ENCODE measurements at places on chromosomes 6 and 20.

GRCh38 chr6:137697267-137697938 lies 169.7 kb upstream of the TNFAIP3 start:
- DNase-seq, result peak; percentile 36

GRCh38 chr6:69650703-69651102 lies 146.1 kb downstream of the LMBRD1 start:
- DNase-seq, result no peak

DNA sequence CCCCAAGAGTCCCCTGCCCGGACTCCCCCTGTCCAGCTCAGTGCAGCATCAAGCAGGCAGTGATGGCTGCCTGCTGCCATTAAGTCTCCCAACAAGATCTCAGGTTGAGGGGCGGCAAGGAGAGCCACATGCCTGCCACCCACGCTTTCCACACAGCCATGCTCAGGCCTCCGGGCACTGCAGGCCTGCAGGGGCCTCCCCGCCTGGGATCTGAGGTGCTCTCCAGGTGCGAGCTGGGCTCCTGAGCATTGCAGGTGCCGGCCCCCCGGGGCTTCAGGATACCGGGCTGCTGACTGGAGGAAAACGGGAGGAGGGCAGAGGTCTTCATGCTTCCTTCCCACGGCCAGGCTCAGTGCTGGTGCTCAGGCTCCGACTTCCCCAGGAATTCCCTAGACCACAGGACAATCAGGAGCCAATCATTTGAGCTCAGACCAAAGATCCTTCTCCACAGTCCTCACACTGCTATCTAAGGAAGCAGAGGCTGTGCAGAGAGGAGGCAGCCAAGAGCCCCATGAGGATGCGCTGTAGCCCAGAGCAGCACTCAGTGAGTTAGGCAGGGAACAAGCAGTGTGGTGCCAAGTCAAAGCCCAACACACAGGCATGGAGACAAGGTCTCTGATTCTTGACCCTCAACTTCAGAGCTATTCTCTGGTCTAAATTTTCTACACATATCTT lies 52.7 kb downstream of the PYGB start:
- no peak for DNase-seq

GRCh38 chr6:41055149-41055548 lies 2.1 kb downstream of the APOBEC2 start:
- DNase-seq, result peak; percentile 25

GRCh38 chr6:105226598-105227294 lies 46.9 kb upstream of the POPDC3 start:
- DNase-seq, result no peak

- DNase-seq, result no peak
Observed at GRCh38 chr20:34122274-34122980, 10.4 kb upstream of the EIF2S2 start.

DNA sequence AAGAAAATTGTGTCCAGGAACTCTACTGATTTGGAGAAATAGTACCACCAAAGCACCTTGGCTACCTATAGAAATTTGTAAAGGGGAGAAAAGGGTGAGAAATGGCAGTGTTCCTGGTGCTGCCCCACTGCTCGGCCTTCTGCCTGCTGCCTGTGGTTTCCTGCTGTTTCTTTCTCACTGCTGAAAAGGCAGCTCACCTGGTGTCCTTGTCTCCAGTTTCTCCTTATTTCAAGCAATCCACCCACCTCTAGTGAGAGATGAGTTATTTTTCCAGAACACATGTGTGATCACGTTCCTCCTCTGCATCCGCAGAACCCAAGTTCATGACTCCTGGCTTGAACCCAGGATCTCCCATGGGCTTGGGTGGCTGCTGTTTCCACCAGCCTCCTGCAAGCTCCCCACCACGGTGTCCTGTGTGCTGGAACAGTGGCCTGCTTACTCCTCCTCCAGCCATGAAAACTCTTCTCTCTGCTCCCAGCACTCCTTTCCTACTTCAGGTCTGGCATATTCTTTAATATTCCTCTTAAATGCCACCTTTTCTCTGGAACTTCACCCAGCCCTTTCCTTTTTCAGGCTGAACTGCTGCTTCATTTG lies 48.9 kb downstream of the ELOVL2 start:
- no peak for DNase-seq

- no peak for DNase-seq
Observed at GRCh38 chr20:19947611-19948264, 69.4 kb upstream of the NAA20 start.

GRCh38 chr6:100673641-100674040 lies 207.5 kb downstream of the ASCC3 start:
- no peak for DNase-seq

DNA sequence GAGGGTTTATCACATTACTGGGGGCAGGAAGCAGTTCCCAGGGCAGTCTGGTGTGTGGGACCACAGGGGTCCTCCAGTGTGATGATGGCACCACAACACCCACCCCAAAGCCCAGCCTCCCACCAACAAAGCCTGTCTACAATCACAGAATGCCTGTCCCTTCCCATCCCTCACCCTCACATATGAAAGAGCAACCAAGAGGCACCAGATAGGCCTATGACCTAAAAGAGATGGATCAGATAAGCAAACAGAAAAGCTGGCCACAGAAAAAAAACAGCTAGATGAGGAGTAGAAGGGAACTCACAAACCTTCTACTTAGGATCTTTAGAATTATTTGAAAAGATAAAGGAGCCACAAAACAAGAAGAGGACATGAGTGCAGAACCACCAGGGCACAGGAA lies 54.3 kb downstream of the SERAC1 start:
- no peak for DNase-seq

Data from MM.1S (cell line).